ENCODE measurements at places on chromosomes 12 and 14.

DNA sequence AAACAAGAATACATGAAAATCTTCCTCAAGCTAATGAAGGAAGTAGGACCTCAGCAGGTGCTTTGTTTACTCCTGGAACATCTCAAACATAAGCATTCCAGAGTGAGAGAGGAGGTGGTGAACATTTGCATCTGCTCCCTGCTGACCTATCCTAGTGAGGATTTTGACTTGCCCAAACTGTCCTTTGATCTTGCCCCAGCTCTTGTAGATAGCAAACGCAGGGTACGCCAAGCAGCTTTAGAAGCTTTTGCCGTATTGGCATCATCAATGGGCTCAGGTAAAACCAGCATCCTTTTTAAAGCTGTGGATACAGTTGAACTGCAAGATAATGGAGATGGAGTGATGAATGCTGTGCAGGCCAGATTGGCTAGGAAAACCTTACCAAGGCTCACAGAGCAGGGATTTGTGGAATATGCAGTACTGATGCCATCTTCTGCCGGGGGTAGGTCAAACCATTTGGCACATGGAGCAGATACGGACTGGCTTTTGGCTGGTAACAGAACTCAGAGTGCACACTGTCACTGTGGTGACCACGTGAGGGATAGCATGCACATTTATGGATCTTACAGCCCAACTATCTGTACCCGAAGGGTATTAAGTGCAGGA lies 1.9 kb downstream of the TOGARAM1 start:
- DNase-seq = peak; percentile 23

DNA sequence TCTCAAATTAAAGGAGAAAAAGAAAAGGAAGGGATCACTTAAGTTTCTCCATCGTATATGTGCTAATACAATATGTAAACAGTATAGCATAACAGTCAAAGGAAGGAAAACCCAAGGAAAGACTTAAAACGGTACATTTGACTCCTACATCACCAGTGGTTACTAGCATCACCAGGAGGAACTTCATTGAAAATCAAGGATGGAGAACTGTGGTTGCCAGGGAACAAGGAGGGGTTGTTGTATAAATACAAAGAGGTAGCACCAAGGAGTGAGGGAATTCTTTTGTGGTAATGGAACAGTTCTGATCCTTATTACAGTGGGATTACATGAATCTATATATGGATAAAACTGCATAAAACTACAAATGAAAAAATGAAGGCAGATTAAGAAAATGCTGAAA lies 1.6 kb downstream of the ZFYVE26 start:
- no peak for DNase-seq

DNA sequence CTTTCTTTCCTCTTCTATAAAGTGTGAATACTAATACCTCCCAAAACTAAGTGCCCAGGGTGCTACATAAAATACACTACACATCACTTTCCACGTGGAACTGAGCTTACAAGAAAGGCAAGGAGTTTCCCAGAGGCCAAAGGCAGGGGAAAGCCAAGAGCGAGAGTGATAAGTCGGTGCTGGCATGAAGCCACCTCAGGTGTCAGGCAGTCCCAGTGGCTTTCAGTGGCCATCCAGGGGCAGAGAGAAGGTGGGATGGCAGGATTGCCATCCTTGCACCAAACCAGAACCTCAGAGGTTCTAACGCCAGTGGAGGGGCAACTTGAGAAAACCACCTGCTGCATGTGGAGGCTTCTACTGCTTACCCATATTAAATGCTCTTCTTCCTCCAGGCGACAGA lies 79.7 kb upstream of the DIO3 start:
- DNase-seq = no peak

DNA sequence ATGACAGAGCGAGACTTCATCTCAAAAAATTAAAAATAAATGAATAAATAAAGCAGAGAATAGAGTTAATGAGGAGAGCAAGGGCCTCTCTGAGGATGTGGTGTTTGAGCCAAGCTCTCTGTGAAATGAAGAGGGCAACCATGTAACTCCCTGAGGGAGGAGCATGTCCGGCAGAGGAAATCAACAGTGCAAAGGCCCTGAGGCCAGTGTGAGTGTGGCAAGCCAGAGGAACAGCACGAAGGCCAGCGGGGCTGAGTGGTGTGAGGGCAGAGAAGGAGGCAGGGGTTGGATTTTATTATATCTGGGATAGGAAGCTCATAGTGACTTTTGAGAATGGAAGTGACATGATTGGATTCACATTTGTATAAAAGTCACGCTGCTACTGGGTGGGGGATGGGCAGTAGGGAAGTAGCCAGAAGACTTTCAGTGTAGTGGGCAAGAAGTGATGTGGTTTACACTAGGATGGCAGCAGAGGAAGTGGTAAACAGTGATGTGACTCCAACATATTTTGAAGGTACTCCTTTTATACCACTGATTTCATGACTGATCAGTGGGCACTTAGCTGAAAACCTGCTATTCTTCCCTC lies 10.3 kb upstream of the LRP1-AS start:
- no peak for DNase-seq

DNA sequence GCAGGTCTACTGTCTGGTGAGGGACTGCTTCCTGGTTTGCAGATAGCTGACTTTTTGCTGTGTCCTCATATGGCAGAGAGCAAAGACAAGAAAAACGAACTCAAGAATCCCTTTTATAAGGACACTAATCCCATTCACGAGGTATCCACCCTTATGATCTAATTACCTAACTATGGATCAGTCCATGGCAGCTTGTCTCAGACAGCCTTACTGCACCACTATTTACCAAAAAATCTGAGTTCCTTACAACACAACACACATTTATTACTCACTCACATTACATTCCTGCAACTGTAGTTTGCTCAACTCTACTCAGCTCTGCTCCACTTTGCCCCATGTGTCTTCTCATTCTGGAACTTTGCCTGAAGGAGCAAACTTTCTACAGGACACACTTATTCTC lies 10.1 kb upstream of the SLC6A15 start:
- no peak for DNase-seq

DNA sequence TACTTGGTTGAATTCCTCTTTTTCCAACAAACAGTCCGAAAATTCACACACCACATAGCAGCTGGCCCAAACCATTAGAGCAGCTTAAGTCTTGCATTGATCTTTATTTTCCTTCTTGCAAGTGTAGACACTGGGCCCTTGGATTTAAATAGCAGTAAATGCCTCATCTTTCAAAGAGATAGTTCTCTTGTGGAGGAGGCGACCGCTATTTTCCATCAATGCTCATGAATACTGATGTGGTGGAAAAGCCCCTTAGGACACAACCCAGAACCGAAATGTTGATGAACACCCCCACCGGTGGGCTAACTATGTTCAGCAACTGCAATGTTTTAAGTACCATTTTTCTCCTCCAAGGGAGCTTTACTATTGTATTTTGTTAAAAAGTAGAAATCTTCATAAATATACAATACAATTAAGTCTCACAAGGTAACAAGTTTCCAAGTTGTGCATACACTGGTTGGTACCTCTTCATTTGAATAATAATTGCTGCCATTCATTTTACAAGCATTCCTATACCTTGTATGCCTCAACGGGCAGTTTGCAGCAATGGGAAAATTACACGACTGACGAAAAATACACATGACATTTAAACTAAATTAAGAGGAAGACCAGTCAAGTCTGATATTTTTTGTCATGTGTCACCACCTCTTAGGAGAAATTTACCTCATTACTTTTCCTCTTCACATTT lies 18.0 kb downstream of the NIN start:
- DNase-seq = no peak

GRCh38 chr14:56899829-56900228 lies 89.5 kb upstream of the OTX2 start:
- DNase-seq = no peak

DNA sequence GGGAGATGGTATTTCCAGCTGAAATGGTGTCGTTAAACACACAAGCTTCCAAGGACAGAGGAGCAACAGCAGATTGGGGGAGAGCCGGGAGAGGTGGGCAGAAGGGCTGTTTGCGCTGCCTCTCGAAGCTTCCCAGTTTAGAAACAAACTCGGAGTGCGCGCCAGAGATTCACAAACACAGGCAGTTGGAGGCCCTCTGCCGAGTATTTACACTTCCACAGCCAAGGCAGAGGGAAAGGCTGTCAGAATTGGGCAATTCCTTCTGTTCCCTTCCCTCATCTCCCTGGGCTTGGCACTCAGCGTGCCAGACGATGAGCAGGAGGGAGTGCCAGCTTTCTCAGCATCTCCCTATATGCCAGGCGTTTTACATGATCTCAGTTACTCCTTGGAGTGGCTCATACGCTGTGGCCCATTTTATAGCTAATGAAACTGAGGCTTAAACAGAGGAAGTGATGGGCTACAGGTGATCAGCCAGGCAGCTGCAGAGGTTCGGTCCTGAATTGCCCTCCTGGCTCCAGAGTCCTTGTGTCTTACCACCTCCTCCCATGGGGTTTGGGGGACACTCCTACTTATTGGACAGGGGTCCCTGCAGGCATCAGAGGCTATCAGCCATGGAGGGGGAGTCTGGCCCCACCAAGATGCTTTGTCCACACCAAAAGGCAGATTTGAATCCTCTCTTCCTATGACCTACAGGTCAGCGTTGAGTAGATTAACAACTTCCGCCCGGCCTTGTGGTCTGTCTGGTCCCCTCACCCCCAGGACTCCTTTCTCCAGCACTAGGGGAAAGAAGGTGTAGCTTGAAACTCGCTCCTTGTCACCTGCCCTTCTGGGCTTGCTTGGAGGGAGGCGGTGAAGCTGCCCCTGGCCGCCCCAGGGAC lies 3.1 kb downstream of the FAM222A start:
- no peak for DNase-seq

GRCh38 chr12:68491204-68491960 lies 119.3 kb upstream of the RAP1B start:
- DNase-seq = no peak

DNA sequence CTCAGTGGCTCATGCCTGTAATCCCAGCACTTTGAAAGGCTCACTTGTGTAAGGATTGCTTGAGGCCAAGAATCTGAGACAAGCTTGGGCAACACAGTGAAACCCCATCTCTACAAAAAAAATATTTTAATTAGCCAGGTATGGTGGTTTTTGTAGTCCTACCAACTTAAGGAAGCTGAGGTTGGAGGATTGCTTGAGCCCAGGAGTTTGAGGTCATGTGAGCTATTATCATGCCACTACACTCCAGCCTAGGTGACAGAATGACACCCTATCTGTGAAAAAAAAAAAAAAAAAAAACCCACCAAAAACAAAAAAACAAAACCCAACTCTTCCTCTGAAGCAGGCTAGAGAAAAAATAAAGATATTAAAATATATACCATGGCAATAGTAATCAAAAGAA lies 41.2 kb downstream of the TMEM116 start:
- DNase-seq = no peak

GRCh38 chr12:131928080-131928710 lies 881 bp upstream of the PUS1 start:
- no peak for DNase-seq

GRCh38 chr14:65439117-65439516 lies 26.6 kb downstream of the FUT8 start:
- DNase-seq = no peak

DNA sequence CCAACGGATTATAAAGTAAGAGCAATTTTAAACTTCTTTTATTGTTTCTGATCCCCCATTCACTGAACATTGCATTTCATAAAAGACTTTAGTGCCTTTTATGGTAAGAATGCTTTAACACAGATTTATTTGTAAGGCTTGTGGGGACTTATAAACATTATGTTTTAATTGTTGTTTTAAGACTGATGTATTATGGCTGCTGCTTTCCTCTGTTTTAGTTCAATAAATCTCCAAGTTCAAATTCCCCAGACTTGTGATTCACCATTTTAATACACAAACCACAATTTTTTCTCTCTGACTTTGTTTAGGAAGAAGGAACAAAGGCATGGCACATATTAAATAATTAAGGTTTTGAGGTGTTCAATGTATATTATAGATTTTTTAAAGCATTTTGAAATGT lies 753.3 kb downstream of the SLC6A15 start:
- no peak for DNase-seq

DNA sequence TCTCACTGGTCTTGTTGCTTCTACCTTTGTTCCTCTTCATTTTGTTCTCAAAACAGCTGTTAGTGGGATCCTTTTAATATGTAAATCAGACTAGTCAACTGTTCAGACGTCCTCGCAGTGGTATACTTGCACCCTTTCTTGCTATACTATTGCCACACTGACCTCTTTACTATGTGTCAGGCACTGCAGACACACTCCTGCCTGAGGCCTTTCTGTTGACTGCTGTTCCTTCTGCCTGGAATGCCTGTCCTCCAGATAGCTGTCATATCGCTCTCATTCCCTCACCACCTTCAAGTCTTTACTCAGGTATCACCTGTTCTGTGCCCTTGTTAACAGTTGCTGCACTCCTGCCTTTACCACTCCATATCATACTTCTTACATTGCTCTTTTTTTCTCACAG lies 90.0 kb upstream of the TMEM263 start:
- no peak for DNase-seq

DNA sequence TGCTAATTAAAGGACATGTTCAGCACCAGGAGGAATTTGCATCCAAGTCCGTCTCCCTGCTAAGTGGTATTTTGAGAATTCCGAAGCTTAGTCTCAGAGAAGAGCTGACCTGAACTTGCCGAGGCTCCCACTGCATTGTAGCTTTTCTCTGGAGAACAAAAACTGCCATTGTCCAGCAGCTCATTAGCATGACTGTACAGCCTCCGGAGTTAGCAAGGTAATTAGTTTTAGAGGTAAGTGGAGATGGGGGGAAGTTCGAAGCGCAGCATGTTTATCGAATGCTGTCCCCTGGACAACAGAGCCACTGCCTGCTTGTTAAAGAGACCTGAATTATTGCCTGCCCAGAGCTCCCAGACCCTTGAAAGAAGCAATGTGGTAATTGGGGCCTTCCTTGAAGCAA lies 160.3 kb upstream of the PELI2 start:
- peak; percentile 47 for DNase-seq

GRCh38 chr12:42704340-42704739 lies 114.8 kb upstream of the PRICKLE1 start:
- no peak for DNase-seq

DNA sequence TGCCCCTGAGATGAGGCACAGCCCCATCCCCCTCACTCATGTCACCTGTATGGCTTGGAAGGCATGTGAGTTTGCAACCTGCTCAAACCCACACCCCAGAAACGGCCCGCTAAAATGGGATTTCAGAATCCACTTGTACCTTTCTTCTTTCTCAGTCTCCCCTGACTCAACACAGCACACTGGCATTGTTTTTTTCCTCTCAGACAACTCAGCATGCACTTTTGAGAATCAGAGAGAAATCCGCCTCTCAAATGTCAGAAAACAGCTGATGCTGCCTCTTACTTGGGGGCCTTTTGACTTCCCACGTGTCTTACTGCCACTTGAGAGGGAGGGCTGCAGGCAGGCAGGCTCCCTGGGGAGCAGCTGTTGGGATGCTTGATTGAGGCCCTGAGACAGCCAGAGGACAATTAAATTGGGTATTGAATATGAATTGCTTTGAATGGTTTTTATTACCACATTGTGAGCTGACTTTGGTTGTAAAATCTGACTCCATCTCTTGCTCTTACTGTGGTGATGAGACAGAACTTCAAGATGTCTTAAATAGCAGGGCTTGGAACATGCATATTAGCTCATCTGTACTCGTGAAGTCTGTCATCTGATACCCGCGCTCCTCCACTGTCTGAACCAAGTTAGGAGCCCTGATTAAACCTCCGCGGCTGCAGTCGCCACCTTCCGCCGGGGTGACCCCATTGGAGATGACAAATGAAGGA lies 96.6 kb downstream of the APAF1 start:
- DNase-seq = peak; percentile 62

- no peak for DNase-seq
These were observed 83.4 kb downstream of the GTF2A1 start for GRCh38 chr14:81137316-81137715.

Measured in SK-N-DZ (cell line).